ENCODE measurements at places on chromosomes 5 and 9. TPM values are rescaled to one million over a fixed set of nuclear protein-coding genes. Genes with fewer than 3 reads are reported as not detected.

ZBED3 gene
- total RNA-seq, result 11.3 TPM

TMEM232 gene
- 2.5 TPM for total RNA-seq

SLC4A9 gene
- not detected for total RNA-seq

OLFML2A gene
- 15.9 TPM for total RNA-seq

COX7C gene
- total RNA-seq, result 336 TPM

PCDHB10 gene
- 7.7 TPM for total RNA-seq

ERCC8 gene
- total RNA-seq, result 10.4 TPM

PRLR gene
- total RNA-seq, result 3.2 TPM

AGXT2 gene
- total RNA-seq, result not detected

SPATA31A3 gene
- total RNA-seq, result not detected

RXFP3 gene
- total RNA-seq, result not detected

ZNF483 gene
- total RNA-seq, result 21.8 TPM

TLE1 gene
- 32.7 TPM for total RNA-seq

NTNG2 gene
- total RNA-seq, result 1.8 TPM

GRCh38 chr5:40220260-40220659 lies 459.5 kb upstream of the PTGER4 start:
- no peak for DNase-seq

DNA sequence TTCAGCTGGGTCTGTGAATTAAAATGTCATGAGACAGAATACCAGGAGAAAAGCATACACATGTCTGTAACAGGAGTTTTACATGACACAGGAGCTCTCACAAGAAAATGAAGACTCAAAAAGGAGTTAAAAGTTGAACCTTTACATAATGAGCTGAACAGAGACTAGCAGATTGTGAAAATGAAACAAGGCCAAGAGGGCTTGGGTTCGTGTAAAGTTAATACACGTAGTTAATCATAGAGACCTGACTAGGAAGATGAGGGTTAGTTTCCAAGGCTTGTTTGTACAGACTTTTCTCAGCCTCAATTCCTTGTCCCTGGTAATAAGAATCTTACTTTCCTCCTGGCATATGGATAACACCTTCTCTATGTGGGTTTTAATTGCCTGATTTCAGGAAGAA lies 1294.0 kb downstream of the MAT2B start:
- no peak for DNase-seq

- DNase-seq, result no peak
Measured at GRCh38 chr5:136717917-136718316, 352.6 kb upstream of the TRPC7 start.

GRCh38 chr5:98961665-98962344 lies 33.0 kb upstream of the CHD1 start:
- DNase-seq, result no peak

DNA sequence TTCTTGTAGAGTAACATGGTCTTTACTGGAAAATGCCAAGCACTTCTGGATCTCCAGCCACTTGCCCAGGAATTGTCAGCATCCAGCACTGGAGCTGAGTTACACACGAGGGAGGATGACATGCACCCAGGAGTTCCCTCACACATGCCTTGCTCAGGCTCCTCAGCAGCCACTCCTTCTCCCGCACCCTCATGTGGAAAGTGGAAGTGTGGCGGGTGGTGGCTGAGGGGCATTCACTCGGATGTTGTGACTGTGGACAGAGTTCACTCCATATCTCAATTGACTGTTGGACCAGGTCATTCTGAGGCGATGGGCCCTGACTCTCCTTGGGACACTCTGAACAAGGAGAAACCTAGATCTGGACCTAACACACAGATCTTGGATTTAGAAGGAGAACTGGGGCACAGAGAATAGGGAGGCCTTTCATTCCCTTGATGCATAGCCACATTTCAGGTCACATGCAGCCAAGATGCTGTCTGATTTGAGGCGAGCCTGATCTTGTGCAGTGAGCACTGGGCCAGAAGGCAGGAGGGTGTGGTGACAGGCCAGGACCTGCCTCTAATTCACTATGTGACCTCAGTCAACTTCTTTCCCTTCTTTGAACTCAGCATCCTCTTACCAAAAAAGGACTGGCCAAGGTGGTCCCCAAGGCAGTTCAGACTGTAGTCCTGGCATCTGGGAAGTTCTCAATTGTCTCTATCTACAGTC lies 62.1 kb downstream of the CYSTM1 start:
- no peak for DNase-seq

- DNase-seq, result no peak
Measured at GRCh38 chr5:151225071-151225470, 1.2 kb upstream of the CCDC69 start.

GRCh38 chr5:156385416-156385815 lies 58.5 kb downstream of the SGCD start:
- DNase-seq, result no peak

DNA sequence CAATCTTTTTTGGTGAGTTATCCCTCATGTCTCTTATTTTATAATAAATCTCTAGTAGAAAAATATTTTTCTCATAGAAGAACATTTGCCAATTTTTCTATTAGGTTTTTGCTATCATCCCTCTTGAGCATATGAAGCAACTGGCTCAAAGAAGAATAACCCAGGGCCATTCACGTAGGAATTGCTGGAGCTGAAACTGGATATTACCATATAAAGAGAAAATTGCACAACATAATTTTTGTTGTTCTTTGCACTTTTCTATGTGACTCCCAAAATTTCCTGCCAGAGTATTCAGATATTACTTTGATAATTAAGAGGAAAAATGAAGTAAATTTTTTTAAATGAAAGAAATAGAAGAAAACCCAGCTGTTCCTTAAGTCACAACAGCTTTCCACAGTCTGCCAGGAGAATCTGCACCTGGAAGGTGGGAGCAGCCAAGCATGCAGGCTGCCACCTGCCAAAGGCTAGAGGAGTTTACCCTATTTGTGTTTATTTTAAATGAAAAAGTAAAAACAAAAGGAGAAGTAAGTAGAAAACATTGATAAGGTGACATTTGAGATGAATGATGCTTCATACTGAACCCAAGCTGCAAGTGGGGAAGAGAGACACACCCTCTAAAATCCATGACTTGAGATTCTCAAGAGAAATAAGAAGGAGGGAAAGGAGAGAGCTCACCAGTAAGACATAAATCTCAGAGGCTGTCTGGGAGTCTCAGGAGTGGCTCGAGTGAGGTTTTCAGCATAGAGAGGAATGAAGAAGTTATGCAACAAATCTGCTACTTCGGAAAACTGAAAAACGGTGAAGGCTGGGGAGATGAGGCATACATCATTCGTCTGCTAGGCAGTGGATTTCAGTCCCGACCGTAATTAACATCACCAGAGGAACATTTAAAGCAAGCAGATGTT lies 31.5 kb upstream of the FREM1 start:
- DNase-seq, result no peak

DNA sequence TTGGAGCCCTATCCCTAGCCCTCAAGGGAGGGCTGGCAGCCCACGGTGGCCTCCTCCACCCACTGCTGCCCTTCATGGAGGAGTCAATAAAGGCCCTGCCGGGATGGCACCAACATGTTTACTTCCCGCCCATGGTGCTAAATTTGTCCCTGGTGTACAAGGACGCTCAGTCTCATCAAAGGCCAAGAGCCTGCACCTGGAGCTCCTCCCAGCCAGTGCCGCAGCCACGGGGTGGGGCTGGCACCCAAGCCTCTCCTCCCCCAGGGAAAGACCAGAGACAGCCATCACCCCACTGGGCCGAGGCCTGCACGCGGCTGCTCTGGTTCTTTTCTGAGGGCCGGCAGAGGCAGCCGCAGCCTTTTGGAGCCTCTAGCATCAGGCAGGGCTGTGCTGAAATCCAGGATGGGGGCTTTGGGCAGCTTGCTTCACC lies 34.8 kb upstream of the RXRA start:
- DNase-seq, result no peak

GRCh38 chr5:133668458-133668857 lies 56.1 kb upstream of the FSTL4 start:
- DNase-seq, result no peak

DNA sequence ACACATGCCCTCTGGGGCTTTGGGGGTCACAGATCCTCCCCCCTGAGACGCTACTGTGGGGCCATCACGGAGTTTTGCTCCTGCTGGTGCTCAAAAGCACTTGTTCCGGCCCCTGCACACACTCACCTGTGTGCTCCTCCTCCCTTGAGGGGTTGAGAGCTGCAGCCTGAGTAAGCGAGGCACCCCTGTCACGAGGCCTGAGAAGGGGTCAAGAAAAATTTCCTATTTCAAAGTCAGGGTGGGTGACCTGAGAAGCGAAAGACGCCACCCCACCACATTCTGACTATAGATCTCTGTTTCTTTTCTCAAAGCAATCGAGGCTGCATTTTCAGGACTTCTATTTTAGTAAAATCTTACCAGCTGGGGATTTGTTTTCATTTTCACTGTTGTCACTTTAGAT lies 138.5 kb downstream of the DCP2 start:
- no peak for DNase-seq

DNA sequence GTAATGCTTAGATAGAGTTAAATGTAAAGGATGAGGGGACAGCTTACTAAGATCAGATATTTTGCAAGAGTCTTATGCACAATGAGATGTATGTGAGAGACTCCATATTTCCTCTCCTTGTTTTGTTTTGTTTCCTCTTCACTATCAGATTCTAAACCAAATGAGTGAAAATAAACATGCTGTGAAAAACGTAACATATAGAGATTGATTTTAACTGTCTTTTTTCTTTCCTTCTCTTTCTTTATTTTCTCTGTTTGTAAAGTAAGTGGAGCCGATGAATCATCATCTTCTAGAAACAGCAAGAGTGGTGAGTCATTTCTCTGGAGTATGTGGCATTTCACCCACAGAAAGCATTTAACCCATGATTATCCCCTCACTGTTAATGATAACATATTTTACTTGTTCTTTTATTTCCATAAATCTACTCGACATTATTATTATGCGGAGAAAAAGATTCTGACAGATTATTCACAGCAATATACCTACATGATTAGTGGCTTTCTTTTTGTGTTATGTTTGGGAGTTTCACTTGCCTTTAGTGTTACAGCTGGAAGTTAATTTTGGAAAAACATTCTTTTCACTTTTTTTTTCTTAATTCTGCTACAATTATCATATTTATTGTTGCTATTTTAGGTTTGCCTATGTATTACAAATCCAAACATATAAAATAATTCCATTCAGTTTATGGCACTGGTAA lies 2.1 kb upstream of the ANXA1 start:
- no peak for DNase-seq

DNA sequence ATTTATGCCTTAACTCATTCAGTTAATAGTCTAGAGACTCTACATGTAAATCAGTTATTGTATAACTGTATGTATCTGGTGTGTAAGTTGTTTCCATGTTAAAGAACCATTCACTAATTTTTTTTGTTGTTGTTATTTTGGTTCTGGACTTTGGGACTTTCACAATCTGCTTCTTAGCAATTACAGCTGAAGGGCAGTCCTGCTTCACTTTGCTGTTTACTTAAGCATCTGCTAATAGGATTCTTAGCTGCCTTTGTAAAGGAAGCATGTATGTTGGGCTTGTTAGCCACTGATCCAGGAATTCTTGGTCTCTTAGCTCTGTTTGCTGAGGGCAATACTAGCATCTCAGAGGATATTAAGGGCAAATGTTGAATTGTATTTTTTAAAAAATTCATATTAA lies 97.0 kb downstream of the FOCAD start:
- no peak for DNase-seq

- no peak for DNase-seq
Measured at GRCh38 chr5:51567636-51568035, 184.4 kb downstream of the ISL1 start.

DNA sequence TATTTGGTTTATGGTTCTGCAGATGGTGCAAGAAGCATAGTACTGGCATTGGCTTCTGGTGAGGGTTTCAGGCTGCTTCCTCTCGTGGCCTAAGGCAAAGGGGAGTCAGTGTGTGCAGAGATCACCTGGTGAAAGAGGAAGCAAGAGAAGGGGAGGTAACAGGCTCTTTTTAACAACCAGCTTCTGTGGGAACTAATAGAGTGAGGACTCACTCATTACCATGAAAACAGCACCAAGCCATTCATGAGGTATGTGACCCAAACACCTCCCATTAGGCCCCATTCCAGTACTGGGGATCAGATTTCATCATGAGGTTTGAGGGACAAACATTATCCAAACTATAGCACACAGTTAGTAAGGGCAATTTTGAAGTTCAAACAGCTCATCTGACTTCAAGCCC lies 263.5 kb downstream of the TMEM38B start:
- DNase-seq, result no peak

DNA sequence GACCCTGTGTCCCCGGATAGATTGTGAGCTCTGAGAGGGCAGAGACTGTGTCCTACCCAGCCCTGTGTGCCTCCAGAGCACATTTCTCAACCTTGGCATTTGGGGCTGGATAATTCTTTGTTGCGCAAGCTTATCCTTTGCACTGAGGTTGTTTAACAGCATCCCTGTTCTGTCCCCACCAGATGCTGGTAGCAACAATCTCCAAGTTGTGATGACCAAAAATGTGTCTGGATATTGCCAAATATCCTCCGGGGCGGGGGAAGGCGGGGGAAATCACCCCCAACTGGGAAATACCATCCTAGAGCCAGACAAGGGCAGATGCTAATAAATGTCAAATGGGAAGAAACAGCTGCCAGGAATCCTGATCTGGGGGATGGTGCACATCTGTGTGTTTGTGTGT lies 24.0 kb upstream of the TNIP1 start:
- DNase-seq, result no peak

GRCh38 chr5:55713871-55714270 lies 1.7 kb upstream of the SLC38A9 start:
- DNase-seq, result no peak

DNA sequence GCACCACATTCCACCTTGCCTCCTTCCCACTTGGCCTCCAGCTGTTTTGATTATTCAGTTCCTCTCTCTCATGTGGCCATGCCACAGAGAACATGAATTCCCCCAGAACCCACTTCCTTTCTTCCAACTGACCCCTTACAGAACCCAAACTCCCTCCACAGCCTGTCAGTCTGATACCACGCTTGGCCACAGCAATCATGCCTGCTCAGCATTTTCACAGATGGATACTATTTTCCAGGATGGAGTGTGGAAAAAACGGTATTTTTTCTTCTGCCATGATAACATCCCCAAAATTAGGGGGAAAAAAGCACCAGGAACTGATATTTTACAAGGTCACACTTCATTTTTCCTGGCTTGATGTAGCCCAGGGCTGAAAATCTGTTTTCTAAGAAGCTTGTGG lies 34.9 kb upstream of the SLIT3 start:
- no peak for DNase-seq

- no peak for DNase-seq
Measured at GRCh38 chr5:139964266-139964993, 78.7 kb downstream of the NRG2 start.

GRCh38 chr5:14552017-14552416 lies 29.6 kb upstream of the OTULINL start:
- no peak for DNase-seq

- no peak for DNase-seq
Measured at GRCh38 chr9:33161589-33162132, 5.5 kb downstream of the B4GALT1 start.

DNA sequence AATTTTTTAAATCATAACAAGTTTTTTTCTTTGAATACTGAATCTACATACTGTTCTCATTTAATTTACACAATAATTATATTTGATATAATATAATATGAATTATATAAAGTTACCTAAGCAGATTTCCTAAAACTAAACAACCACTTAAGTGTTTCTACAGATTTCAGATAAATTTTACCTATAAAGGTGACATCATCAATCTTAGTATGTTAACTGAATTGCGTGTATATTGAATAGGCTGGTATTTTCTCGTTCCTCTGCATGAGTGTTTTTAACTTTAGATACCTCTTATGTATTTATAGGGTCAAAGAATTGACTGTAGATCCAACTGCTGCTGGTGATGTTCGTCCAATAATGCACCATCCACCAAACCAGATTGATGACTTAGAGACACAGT lies 30.3 kb downstream of the DIMT1 start:
- no peak for DNase-seq
